ENCODE measurements at places on chromosomes 2 and 18.

- DNase-seq, result no peak
Observed at GRCh38 chr2:84386336-84387040, 72.6 kb downstream of the SUCLG1 start.

DNA sequence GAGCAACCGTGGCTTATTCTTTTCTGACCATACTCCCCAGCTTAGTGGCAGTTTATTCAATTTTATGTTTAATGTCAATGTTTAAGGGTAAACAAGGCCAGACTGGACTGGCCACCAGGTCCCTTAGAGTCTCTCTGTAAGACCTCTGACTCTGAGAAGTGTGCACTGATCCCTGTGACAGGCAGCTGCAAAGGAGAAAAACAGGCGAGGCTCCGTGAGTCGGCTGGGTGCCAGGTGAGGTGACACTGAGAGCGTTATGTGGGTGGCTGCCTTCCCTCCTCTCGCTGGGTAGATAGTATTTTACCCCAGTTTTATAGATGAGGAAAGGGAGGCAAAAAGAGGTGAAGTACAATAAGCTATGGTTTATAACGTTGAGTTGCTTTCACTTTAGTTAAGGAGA, 139.4 kb upstream of the HDAC4 start:
- DNase-seq, result no peak

DNA sequence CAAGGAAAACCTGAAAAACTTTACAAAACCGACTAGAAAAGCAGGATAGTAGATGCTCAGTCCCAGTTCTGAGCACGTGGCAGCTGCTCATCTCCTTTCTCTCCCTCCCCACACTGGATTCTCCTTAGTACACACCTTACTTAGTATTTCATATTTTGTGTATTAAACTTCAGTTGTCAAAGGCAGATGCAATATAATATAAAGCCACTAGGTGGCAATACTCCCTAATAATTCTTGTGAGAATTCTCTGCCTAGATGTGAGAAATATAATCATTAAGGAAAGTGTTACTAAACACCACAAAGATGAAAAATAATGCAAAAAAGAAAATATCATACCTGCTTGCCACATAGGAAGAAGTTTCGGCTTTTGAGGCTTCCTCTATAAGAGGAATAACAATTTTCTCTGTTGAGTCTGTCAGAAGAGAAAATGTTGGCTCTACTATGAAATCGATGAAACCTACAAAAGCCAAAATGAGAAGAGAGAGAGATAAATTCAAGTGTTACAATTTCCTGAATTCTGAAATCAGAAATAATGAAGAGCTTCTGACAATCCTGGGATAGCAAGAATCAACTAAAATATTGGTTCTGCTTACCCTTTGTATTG, 200.6 kb downstream of the PPP1R1C start:
- peak; percentile 50 for DNase-seq

GRCh38 chr2:24720310-24720709, 72.9 kb downstream of the PTRHD1 start:
- no peak for DNase-seq

- DNase-seq, result peak; percentile 84
Observed at GRCh38 chr2:28102455-28102874, 211.9 kb downstream of the BABAM2 start.

- DNase-seq, result no peak
Observed at GRCh38 chr2:240622531-240623235, 2.6 kb upstream of the GPR35 start.

GRCh38 chr2:142853912-142854311, 23.6 kb upstream of the KYNU start:
- DNase-seq, result no peak

DNA sequence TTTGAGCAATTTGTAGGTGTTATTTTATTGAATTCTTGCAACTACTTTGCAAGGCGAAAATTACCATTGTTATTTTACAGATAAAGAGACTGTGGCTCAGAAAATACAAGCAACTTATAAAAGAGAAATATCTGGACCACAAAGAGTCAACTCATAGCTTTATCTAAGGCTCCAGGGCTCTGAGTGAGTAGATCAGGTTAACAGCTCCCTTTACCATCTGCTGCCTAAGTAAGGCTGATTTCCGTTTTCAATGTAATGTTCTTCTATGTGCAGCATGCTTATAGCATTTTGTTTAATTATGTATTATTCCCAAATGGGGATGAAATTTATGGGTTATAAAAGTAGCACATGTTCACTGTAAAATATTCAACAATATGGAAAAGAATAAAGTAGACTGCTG, 299.1 kb upstream of the TNP1 start:
- no peak for DNase-seq

DNA sequence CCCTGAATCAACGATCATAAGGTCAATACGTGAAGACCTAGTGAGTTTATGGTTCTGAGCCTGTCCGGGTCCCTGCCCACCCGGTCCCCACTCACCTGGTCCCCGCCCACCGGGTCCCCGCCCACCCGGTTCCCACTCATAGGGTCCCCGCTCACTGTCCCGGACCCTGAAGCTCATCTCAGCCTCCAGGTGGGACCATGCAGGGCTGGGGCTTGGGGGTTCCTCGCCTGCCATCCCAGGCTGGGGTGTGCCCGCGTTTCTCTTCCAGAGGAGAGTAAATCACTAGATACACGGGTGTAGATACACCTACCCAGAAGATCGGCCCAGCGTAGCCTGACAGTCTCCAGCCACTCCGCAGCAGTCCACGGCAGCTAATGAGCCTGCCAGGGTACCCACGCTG, 131.5 kb downstream of the MBP start:
- DNase-seq, result no peak

DNA sequence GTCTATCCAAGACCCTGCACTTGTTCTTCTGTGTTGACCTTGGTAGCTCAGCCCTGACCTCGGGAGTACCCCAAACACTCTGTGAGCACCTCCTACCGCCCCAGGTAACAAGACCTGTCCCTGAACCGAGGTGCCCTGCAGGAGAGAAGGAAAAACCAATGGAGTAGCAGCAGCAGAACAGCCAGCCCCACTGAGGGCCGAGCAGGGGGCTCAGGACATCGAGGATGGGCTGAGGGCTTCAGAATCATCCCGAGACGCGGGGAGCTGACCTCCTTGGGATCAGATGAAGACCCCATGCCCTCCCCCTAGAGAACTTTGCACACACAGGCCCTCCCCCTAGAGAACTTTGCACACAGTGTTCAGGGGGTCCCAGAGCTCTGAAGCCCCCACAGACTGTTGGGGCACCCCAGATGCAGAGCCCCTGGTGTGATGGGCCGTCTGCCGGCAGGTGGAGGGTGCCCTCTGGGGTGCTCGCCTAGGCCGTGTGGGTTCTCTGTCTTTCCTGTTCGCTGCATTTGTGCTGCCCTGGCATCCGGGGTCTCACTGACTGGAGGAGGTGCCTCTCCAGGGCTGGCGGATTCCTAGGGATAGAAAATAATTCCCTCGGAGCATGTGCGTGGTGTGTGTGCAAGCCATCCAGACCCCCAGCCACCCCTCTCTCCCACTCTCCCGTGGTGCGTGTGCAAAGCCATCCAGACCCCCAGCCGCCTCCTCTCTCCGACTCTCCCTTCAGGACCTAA, 189.1 kb downstream of the TWIST2 start:
- no peak for DNase-seq
